Glomerular endothelial cell (primary cell): ENCODE measurements at places on chromosomes 7 and 10.

GRCh38 chr7:96174812-96175211 lies 147.1 kb downstream of the SLC25A13 start:
- DNase-seq = no peak

DNA sequence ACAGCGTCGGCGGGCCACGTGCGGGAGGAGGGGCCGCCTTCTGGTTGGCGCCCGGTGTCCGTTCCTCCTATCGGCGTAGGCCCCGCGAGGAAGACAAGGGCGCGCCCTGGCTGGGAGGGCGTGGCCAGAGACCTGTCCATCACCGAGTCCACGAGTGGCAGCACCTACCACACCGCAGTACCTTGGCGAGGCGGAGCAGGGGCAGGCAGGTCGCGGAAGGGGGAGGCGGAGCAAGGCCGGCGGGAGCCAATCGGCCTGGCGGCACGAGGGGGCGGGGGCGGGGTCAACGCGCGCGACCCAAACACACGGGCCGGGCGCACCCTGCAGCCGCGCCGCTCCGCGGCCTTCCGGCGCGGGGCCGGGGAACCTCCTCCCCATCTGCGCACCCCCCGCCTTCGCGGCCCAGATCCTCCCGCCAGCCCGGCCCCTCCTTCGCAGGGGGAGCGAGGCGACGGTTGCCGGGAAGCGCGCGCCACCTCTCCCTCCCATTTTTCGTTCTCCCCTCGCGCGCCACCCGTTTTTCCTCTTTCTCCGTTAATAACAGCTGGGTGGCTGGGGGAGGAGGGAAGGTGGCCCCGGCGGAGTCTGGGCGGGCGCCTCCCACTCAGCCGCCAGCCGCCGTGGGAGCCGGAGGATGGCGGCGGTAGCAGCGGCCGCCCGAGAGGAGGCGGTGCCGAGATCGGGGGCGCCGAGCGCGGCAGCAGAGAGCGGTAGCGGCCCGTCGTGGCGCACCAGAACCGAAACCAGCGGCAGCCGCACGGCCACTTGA lies at the start of gene ZNRF2:
ZNRF2 (plus strand) TSS at position 300 of the 769 bp plus-strand sequence. CDS start 761 bp downstream, outside the sequence.
- peak; percentile 64 for DNase-seq

- no peak for DNase-seq
Observed at GRCh38 chr7:96219378-96220130, 102.3 kb downstream of the SLC25A13 start.

- DNase-seq = no peak
Observed at GRCh38 chr7:51644216-51644615, 327.6 kb upstream of the COBL start.
